ENCODE measurements at places on chromosomes 11 and 22.

DNA sequence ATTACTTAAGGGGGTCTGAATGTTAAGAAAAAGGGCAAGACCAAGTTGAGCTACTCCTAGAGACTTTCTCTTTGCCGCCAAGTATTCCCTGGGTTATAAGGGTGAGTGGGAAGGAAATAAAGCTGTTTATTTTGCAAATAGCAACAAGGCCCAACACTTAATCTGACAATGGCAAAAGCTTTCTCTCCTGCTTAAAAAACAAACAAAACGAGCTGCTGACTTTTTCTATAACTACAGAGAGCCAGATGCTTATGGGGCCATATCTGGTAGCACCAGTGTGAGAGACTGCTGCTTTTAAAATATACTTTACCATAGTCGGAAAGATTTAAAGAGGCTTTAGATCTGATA is 2.3 kb upstream of the KDM2A start:
- DNase-seq = no peak

DNA sequence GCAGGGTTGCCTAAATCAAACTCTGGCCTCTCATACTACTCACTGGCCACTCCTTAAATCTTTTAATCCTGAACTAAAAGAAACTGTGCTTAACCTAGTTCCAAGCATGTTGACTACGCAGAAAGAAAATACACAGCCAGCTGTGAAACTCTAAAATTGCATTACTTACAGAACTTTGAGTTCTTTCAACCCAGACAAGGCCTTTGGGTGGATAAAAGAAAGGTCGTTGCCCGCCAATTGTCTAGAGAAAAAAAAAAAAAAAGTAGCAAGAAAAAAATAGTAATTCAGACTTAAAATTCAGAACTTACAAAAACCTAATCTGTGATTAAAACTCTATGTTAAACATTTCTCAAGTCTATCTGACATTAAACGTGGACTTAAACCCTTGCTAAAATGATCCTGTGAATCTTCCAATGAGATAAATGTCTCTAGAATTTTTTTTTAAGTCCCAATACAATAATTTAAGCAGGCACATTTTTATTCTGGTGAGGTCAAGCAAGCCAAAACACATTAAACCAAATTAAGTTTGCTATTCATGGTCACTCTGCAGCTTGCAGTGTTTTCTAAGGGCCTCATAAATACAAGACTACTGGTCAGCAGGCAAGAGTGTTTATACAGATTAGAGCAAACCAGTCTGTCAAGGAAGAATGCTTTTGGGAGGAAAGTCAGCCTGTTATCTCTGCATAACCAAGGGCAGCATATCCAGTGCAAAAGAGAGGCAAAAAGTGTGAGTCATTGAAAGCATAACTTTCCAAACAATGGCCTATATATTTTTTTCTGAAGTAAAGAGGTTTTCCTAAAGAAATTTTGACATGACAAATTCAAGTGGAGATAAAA is 29.5 kb upstream of the CCDC34 start:
- DNase-seq = no peak

- no peak for DNase-seq
These were observed 566.7 kb downstream of the BRD1 start for GRCh38 chr22:49260681-49261580.

- DNase-seq = peak; percentile 90
These were observed 3.7 kb downstream of the RPS19BP1 start for GRCh38 chr22:39528681-39529486.

- DNase-seq = no peak
These were observed 446 bp downstream of the VSTM5 start for GRCh38 chr11:93849751-93850593.

DNA sequence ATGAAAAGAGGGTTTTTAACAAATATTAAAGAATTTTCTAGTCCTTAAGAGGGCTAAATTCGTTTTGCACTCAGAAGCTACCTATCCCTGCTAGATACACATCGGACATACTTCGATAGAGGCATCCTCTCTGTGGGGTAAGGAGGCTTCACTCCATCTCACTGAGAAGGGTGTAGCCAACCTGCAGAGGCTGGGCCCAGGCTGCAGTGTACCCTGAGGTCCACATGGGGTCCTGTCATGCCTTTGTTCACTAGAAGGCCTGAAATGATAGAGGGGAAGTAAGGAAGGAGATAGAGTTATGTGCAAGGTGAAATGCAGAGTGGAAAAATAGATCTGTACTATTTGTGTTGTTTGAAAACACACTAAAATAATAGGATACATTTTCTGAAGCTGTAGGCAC is 45.6 kb downstream of the IGSF9B start:
- no peak for DNase-seq

DNA sequence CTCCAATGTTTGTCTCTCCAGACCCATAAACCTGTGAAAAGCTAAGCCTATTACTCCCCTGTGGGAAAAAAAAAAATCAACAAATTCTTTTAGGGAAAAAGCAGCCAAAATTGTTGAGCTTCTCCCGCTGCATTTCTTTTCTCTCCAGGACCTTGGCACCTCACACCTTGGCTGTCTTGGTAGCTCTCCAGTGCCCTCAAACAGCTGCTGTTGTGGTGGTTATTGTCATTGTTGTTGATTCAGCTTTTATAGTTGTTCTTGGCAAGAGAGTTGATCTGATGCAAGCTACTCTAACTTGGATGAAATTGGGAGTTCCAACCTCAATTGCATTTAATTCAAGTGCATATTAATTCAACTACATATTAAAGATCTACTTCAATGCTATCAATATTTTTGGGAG is 516.9 kb upstream of the LARGE1 start:
- DNase-seq = no peak

- DNase-seq = no peak
These were observed 136.0 kb downstream of the CACNA1I start for GRCh38 chr22:39706376-39707140.

DNA sequence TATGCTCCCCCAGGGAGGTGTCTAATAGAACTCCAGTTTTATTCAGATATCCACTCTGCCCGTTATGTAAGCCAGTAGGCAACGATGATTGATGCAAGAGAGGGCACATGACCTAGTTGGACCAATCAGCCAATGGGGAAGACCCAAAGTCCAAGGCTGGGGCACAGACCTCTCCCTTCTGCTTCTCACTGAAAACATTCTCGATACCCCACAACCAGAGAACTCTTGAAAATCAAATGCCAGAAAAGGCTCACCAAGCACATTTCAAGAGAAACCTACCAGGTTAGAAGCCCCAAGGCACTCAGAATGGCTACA is 7.4 kb downstream of the HIRA start:
- no peak for DNase-seq

- DNase-seq = peak; percentile 84
These were observed 443 bp upstream of the CELF1 start for GRCh38 chr11:47553406-47553743.

GRCh38 chr11:27621405-27622161 is 78.7 kb downstream of the BDNF start:
- no peak for DNase-seq

- DNase-seq = peak; percentile 55
These were observed 101.1 kb upstream of the PITPNB start for GRCh38 chr22:28019881-28020861.

GRCh38 chr22:23496445-23496833 is 83.7 kb downstream of the IGLL1 start:
- no peak for DNase-seq

DNA sequence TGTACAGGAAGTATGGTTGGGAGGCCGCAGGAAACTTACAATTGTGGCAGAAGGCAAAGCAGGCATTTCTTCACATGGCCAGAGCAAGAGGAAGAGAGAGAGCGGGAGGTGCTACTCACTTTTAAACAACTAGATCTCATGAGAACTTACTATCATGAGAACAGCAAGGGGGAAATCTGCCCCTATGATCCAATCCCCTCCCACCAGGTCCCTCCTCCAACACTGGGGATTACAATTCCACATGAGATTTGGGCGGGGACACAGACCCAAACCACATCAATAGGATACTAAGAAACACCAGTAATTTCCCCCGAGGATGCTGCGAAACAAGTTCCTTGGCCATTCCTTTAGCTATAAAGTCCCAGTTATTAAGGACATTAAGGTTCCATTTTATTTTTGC is 94.1 kb upstream of the SC5D start:
- DNase-seq = no peak

DNA sequence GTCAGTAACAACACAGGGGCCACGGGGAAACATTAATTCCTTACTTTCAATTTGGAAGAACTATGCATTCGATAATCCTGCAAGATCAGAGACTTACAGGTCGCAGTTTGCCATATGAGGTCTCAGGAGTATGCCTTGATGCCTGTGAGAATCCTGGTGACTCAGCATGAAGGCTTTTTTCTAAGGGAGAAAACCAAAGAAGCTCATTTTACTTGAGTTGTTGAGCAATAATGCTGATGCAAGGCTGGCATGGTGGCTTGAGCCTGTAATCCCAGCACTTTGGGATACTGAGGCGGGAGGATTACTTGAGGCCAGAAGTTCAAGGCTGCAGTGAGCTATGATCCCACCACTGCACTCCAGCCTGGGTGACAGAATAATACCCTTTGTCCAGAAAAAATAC is 26.6 kb downstream of the ATG16L2 start:
- no peak for DNase-seq

Measured in SHP77 treated with DMSO at 0.1 percent for 48 hours (cell line).